ENCODE measurements at places on chromosomes 4 and X.

DNA sequence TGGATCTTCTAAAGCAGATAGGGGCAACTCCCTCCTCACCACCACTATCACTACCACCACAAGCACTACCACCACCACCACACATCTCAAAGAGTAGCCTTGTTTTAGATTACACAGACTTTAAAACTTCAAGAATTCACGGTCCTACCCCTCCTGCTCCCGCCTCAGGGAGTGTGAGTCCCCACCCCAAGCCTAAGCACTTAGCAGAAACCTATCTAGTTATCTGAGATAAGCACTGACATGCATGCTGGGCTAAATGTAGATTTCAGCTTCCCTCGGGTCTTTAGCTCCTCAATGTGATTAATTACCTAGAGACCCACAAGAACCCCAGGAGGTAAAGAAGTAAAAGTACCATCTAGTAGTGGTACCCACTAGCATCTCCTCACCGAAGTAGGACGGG, 775 bp downstream of the AMOT start:
- no peak for DNase-seq

GRCh38 chr4:92522356-92522755, 218.6 kb downstream of the GRID2 start:
- DNase-seq: no peak

DNA sequence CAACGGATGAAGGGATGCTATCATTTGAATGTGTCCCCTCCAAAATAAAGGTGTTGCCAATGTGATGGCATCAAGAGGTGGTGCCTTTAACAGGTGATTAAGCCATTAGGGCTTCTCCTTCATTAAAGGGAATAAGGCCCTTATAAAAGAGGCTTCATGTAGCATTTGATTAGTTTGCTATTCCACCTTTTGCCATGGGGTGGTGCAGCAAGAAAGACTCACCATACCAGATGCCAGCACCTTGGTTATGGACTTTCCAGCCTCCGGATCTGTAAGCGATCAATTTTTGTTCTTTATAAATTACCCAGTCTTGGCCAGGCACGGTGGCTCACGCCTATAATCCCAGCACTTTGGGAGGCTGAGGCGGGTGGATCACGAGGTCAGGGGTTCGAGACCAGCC, 7.9 kb upstream of the SLC25A43 start:
- DNase-seq: peak; percentile 16

DNA sequence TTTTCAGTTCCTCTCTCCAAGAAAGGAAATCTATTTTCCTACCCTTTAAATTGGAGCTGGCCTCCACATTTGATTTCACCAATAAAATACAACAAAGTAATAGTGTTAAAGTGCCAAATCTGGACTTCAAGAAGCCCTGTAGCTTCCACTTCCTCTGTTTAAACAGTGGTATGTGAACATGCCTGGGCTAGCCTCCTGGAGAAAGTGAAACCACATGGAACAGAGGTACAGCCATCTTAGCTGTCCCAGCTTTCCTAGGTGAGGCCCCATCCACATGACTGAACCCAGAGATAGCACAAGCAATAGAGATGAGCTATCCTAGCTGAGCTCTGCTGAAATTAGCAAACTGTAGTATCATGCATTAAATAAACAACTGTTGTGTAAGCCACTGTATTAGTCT, 131.8 kb upstream of the VCX start:
- no peak for DNase-seq

- peak; percentile 50 for DNase-seq
Measured at GRCh38 chr4:21790438-21791029, 158.0 kb downstream of the KCNIP4 start.

All from fibroblast of skin of right biceps (primary cell).